ENCODE measurements at places on chromosomes 5 and 9. TPM values are rescaled to one million over a fixed set of nuclear protein-coding genes. Genes with fewer than 3 reads are reported as not detected.

GRCh38 chr5:141547488-141547887 is 58.6 kb downstream of the PCDHGC5 start:
- no peaks in the 10 kb centered on the region for H3K27me3 ChIP-seq
- H3K36me3 ChIP-seq: peaks cover 2% of the 10 kb centered on the region

- H3K27ac ChIP-seq: no peak overlapping the region
- H3K36me3 ChIP-seq: peaks cover 1% of the 10 kb centered on the region
- H3K4me3 ChIP-seq: no peak overlapping the region
These were observed 5.3 kb downstream of the FBXW2 start for GRCh38 chr9:120787933-120788332.

DNA sequence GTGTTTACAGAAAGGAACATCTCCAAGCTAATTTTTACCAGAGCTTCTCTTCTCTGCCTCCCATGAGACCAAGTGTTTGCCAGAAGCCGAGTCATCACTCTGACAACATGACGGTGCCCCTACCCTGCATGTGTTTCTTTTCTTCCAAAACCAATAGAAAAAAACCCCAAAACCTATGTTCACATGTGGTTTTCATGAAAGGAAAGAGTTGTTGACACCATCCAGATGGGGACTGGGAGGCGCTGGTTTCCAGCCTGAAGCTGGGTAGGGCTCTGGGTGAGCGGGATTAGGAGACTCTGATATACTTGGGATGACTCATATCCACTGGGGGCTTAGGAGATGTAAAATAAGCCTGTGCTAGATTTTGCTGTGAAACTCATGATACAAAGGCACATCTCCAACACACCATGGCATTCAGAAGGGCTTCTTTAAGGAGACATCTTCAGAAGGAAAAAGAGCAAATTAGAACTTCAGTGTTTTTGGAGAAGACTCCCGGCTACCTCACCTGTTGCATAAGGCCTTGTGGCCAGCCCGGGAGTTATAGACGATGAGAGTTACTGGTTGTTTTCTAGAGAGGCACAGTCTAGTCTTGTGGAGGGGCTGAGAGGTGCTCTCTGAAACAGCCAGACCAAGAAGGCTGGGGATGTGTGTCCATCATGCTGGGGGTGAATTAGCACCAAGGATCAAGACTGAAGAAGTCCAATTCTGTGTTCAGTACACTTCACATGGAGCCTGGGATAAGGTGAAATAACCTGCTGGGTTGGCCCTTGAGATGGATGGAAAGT is 108.9 kb upstream of the LHFPL2 start:
- H3K27ac ChIP-seq: no peak overlapping the region
- no peaks in the 10 kb centered on the region for H3K36me3 ChIP-seq
- H3K4me3 ChIP-seq: no peak overlapping the region

- no peaks in the 10 kb centered on the region for H3K27me3 ChIP-seq
- no peaks in the 10 kb centered on the region for H3K4me1 ChIP-seq
These were observed 280.2 kb downstream of the SPOCK1 start for GRCh38 chr5:137218896-137219295.

DNA sequence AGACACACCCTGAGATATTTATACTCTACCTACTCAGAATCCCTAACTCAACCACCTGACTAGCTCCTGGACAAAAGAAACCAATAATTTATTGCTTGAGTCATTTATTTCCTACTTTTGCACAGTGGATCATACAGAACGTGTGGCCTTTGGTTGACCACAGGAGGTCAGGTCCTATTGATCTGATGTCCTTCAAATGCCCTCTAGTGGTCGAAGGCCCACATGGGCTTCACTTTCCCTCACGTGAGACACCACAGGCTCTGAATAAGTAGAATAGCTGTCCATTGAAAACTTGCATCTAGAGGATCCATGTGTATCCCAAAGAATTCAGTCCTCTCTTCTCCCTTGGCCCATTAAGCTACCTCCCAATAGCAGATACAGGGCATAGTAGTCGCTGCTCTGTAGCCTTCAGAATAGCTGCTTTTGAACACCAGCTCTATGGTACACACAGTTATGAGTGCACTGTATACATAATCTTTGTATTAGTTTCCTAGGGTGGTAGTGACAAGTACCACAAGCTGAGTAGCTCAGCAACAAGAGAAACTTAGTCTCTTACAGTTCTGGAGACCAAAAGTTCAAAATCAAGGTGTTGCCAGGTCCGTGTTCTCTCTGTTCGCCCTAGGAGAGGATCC is 177.6 kb upstream of the SMARCA2 start:
- no peak overlapping the region for H3K4me3 ChIP-seq
- peak; percentile 39 for DNase-seq
- H3K27ac ChIP-seq: no peak overlapping the region
- H3K4me1 ChIP-seq: no peaks in the 10 kb centered on the region
- H3K36me3 ChIP-seq: no peaks in the 10 kb centered on the region
- no peaks in the 10 kb centered on the region for H3K27me3 ChIP-seq

DNA sequence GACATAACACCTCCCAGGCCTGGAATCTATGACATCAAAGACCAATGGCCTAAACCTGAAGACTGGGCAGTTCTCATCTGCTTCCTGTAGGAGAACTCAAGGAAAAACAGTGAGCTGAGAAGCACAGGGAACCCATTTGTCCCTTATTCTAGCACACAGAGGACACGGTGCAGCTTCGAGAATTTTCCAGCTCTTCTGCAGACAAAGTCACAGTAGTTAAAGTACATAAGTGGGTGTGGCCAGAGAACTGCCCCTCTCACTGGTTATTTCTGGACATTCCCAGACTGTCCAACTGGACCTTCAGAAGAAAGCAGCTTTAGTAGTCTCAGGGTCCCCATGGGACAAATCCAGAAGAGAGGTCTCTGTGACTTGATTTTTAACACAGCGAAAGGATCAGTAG is 114.6 kb downstream of the KLHL3 start:
- peaks cover 22% of the 10 kb centered on the region for H3K4me1 ChIP-seq
- no peak overlapping the region for H3K27ac ChIP-seq
- no peak for DNase-seq
- no peaks in the 10 kb centered on the region for H3K36me3 ChIP-seq

- no peaks in the 10 kb centered on the region for H3K36me3 ChIP-seq
- DNase-seq: no peak
- H3K4me1 ChIP-seq: no peaks in the 10 kb centered on the region
- H3K27ac ChIP-seq: no peak overlapping the region
- no peak overlapping the region for H3K4me3 ChIP-seq
These were observed 164.6 kb downstream of the MAT2B start for GRCh38 chr5:163670036-163670435.

- H3K27me3 ChIP-seq: peaks cover 3% of the 10 kb centered on the region
- no peak overlapping the region for H3K27ac ChIP-seq
- H3K4me3 ChIP-seq: no peak overlapping the region
- no peaks in the 10 kb centered on the region for H3K4me1 ChIP-seq
- H3K36me3 ChIP-seq: no peaks in the 10 kb centered on the region
These were observed 294.8 kb upstream of the KIF2A start for GRCh38 chr5:62011089-62011664.

DNA sequence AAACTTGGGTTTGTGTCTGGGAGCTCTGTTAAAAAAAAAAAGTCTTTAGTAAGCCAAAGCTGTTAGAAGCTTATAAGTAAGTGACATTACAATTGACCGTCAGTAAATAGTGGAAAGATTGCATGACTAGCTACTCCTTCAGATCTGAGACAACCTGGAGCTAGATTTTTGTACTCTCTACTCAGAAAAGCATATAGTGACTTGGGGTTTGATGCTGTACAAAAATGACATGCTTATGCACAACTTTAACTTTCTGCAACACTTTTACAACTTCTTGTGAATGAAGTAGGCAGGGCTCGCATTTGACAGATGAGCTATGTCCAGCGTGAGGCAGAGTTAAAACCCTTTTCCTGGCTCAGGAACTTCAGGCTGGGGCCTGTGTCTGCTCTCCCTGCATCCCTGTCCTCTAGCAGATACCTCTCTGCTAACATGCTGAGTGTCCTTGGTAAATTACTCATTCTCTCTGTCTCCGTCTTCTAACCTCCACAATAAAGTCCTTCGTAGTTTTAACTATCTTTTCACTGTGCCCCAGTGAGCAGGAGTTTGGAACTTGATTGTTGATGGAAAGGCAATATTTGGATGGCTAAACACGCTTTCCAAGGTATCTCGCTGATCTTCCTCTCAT is 471 bp upstream of the GHR start:
- peak overlapping the region; percentile 92 for H3K4me3 ChIP-seq
- peaks cover 29% of the 10 kb centered on the region for H3K4me1 ChIP-seq
- H3K27ac ChIP-seq: peak overlapping the region; percentile 55
- no peaks in the 10 kb centered on the region for H3K27me3 ChIP-seq

DNA sequence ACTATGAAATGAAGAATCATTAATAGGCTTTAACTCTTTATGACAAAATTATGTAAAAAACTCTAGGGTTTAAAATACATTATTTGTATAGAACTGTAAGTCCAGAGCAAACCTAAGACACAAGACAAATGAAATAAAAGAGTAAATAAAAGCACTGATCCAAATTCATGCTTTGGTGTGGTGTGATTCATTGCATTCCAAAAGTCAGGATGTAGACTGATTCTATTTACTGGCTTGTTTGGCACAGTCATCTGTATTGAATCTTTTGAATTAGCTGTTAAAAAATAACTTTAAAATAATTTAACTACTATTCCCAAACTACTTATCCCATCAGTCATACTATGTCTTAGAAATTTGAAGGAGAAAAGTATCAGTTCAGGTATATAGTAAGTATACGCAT is 31.1 kb downstream of the IL4 start:
- no peaks in the 10 kb centered on the region for H3K27me3 ChIP-seq
- no peak for DNase-seq
- no peaks in the 10 kb centered on the region for H3K36me3 ChIP-seq
- no peak overlapping the region for H3K27ac ChIP-seq
- H3K4me3 ChIP-seq: no peak overlapping the region

- no peak overlapping the region for H3K27ac ChIP-seq
- peaks cover 6% of the 10 kb centered on the region for H3K4me1 ChIP-seq
- H3K27me3 ChIP-seq: no peaks in the 10 kb centered on the region
- H3K4me3 ChIP-seq: no peak overlapping the region
- DNase-seq: no peak
- H3K36me3 ChIP-seq: no peaks in the 10 kb centered on the region
These were observed 71.8 kb downstream of the ZNF618 start for GRCh38 chr9:113947941-113948340.

DNA sequence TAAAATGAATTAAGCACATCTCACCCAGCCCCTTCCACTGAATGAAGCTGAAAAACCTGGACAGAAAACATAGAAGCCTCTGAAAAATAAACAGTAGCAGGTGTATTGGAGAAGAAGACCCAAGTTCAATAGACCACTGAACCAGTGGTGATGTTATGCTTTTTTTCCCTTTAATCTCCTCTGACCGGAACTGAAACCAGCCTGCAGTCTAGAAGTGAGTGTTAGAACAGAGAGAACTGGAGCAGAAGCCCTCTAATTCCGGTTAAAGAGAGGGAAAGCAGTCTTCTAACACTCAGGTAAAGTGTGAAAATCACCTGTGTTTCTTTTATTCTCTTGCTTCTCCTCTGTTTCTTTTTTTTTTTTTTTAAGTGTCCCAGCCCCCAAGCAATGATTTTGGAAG is 83.5 kb upstream of the CCL21 start:
- H3K4me1 ChIP-seq: no peaks in the 10 kb centered on the region
- no peak for DNase-seq
- H3K27me3 ChIP-seq: no peaks in the 10 kb centered on the region

- H3K4me3 ChIP-seq: no peak overlapping the region
- H3K27me3 ChIP-seq: no peaks in the 10 kb centered on the region
- no peaks in the 10 kb centered on the region for H3K36me3 ChIP-seq
These were observed 58.4 kb upstream of the SH3GL2 start for GRCh38 chr9:17520268-17521064.

GRCh38 chr9:134685784-134686183 is 44.2 kb downstream of the COL5A1 start:
- no peaks in the 10 kb centered on the region for H3K4me1 ChIP-seq
- H3K27ac ChIP-seq: no peak overlapping the region
- no peak for DNase-seq
- H3K4me3 ChIP-seq: no peak overlapping the region
- no peaks in the 10 kb centered on the region for H3K36me3 ChIP-seq
- H3K27me3 ChIP-seq: no peaks in the 10 kb centered on the region

GRCh38 chr5:530001-530955 is 6.0 kb upstream of the SLC9A3 start:
- no peaks in the 10 kb centered on the region for H3K36me3 ChIP-seq
- H3K4me3 ChIP-seq: no peak overlapping the region
- DNase-seq: no peak
- peaks cover 8% of the 10 kb centered on the region for H3K27me3 ChIP-seq
- H3K4me1 ChIP-seq: no peaks in the 10 kb centered on the region

- no peaks in the 10 kb centered on the region for H3K36me3 ChIP-seq
- H3K27me3 ChIP-seq: no peaks in the 10 kb centered on the region
- no peak for DNase-seq
These were observed 1.2 kb downstream of the KIAA1958 start for GRCh38 chr9:112487799-112488340.

DNA sequence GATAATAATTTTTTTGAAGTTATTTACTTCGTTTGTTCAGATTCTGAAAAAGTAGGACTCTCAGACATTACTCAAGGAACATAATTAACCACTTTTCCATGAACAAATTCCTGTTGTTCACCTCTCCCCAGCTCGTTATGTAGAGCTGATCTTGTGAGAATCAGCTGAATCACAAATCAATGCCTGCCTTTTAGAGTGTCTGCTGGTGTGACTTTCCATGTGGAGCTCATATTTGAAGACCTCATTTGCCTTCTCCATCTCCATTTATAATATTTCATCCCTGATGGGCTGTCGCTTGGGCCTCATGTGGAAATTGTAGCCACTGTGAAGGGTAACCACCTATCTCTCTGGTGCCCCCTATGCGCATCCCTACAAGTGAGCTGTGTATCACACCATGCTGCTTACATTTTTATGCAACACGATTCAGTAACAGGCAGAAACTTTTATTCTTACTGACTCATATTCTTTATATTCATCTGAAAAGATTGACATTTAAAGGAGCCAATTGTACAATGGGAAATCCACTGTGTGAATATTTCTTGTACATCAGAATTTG is 111.3 kb downstream of the STK32A start:
- no peak overlapping the region for H3K4me3 ChIP-seq
- H3K27me3 ChIP-seq: no peaks in the 10 kb centered on the region
- H3K4me1 ChIP-seq: no peaks in the 10 kb centered on the region
- no peak overlapping the region for H3K27ac ChIP-seq
- no peaks in the 10 kb centered on the region for H3K36me3 ChIP-seq

GRCh38 chr5:73812962-73813588 is 187.1 kb downstream of the ARHGEF28 start:
- no peak overlapping the region for H3K4me3 ChIP-seq
- DNase-seq: no peak
- no peaks in the 10 kb centered on the region for H3K27me3 ChIP-seq
- no peak overlapping the region for H3K27ac ChIP-seq
- H3K4me1 ChIP-seq: no peaks in the 10 kb centered on the region

- no peak overlapping the region for H3K4me3 ChIP-seq
- H3K27ac ChIP-seq: no peak overlapping the region
- peaks cover 3% of the 10 kb centered on the region for H3K4me1 ChIP-seq
- no peak for DNase-seq
These were observed 101.9 kb downstream of the RPS23 start for GRCh38 chr5:82176115-82176814.

GRCh38 chr9:78031893-78032729 is 500 bp upstream of the GNAQ start:
- H3K4me3 ChIP-seq: peak overlapping the region; percentile 54
- DNase-seq: peak; percentile 86
- H3K36me3 ChIP-seq: no peaks in the 10 kb centered on the region
- no peaks in the 10 kb centered on the region for H3K27me3 ChIP-seq

SLC6A19 gene
- polyA plus RNA-seq: 0.31 TPM

FAM169A gene
- 0.83 TPM for polyA plus RNA-seq

PCDHGB1 gene
- 0.11 TPM for polyA plus RNA-seq

HOMER1 gene
- polyA plus RNA-seq: 1.4 TPM
